GM03348 (cell line): ENCODE measurements at places on chromosomes 13 and 19.

DNA sequence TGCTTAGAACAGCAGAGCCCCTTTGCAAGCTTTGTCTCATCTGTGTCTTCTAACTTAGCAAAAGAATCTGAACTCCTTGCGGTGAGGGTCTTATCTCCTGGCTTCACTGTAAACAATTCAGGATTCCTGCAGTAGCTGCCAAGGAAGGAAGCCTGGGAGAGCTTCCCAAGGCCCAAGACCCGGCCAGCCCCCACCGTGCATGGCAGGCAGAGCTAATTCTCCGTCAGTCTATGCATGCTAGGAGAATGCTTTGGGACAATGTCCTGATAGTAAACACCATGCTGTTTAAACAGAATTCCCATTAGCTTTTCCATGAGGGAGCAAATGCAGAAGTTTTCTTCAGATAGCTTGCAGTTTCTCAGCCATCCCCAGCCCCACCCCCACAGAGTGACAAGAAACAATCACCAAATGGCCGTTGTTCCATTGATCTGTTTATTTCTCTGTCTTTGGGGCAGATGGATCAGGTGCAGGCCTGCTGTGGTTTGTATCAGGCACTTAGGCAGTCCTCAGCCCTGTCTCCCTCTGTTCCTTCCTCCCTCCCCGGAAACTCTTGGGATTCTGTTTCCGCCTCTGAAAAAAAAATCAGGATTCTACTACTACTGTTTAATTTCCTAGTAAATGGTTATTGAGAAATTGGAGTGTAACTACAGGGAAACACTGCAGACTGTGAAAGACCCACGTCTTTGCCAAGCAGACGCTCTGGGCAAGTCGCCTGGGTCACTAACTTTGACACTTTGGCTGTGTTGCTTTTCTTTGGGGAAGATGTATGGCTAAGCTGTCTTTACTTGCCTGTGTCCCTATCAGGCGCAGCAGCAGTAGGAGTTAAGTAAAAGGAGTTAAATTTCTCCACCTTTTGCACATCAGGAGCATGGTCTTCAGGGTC is 40.7 kb upstream of the SPATA13 start:
- DNase-seq: no peak

DNA sequence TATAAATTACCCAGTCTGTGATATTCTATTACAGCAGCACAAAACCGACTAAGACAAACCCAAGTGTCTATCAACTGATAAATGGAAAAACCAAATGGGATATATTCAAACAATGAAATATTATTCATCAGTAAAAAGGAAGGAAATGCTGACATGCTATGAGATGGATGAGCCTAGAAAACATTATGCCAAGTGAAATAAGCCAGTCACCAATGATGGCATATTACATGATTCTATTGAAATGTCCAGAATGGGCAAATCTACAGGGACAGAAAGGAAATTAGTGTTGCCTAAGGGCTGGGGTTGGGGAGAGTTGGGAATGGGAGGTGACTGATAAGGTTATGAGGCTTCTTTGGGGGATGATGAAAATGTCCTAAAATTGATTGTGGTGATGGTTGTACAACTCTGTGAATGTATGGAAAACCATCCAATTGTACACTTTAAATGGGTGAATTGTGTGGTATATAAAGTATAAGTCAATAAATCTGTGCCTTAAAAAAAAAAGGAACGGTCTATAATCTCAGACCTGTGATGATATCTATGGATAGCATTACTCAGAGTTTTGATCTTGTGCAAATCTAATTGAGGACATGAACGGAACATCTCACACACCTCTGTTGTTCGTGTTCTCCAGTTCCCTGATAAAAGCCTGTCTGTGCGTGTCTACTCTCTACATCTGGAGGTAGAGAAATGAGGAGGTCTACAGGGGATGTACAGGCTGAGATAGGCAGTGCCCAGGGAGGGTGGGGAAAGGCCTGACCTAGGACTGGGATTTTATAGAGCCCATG is 49.0 kb downstream of the TNFRSF19 start:
- DNase-seq: no peak

GRCh38 chr19:10408511-10409283 is 5.4 kb upstream of the CDC37 start:
- DNase-seq: no peak

DNA sequence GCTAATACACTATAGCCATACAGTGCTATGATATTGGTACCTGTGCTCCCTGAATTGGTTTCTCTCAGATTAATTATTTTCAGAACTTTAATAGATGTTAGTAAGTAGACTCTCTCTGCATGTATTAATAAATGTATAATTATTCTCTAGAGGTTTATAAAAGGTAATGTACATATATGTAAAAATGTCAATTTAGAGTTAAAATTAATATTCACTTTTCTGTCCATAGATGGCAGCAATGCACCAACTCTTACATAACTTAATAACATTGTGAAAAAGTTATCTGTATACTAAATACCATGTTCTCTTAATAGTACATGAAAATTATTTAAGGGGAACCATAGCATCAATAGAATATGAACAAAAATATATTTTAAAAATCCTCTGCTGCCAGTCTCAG is 515.0 kb upstream of the KLHL1 start:
- peak; percentile 18 for DNase-seq

DNA sequence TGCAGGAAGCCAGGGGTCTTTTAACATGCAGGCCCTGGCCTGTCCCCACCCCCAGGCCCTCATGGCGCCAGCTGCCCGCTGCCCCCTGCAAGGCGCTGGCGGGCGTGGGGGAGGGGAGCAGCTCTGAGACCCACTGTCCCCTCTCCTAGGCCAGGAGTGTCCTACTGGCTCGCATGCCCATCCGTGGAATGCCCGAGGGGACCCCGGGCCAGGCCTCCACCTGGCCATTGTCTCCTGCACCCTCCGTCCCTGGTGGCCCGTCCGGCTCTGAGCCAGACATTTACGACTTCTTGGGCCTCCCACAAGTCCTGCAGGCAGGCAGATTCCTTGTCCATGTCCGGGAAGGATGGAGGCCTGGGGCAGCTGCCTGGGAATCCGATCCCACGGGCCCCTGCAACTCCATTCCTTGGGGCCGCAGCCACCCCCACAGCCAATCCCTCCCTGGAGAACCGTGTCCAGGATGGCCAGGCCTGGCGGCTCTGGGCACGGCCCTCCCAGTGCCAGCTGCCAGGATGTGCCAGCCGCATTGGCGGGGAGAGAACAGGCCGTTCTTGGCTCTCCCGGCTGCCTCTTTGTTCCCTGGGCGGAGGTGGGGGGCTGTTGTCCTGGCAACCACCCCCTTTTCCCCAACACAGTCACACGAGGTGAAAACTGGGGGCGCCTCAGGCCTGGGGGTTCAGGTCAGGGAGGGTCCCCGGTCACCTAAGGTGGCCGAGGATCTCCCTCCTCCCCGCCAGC is 10.5 kb upstream of the PLIN3 start:
- no peak for DNase-seq

- DNase-seq: no peak
Observed at GRCh38 chr13:106036870-106037269, 498.6 kb downstream of the EFNB2 start.

DNA sequence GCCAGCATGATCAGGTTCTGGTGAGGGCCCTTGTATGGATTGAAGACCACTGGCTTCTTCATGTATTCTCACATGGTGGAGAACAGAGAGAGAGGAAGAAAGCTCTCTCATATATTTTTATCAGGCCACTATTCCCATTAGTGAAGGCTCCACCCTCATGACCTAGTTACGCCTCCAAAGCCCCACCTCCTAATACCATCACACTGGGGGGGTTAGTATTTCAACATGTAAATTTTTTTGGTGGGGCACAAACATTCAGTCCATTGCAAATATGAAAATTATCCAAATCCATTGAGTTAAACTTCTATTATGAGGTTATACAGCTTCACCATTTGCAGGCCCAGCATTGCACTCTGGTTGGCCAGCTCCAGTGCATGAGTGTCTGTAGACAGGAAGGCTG is 33.2 kb upstream of the RBM26 start:
- DNase-seq: no peak

GRCh38 chr13:54901316-54901715 is 1872.7 kb downstream of the OLFM4 start:
- DNase-seq: no peak

- DNase-seq: no peak
Observed at GRCh38 chr13:21142766-21143165, 33.6 kb downstream of the SKA3 start.

GRCh38 chr13:51925865-51926527 is 64.2 kb downstream of the CCDC70 start:
- DNase-seq: no peak

GRCh38 chr19:19570571-19570970 is 32.5 kb downstream of the CILP2 start:
- DNase-seq: no peak

GRCh38 chr19:16429066-16429758 is 42.6 kb downstream of the EPS15L1 start:
- DNase-seq: no peak

DNA sequence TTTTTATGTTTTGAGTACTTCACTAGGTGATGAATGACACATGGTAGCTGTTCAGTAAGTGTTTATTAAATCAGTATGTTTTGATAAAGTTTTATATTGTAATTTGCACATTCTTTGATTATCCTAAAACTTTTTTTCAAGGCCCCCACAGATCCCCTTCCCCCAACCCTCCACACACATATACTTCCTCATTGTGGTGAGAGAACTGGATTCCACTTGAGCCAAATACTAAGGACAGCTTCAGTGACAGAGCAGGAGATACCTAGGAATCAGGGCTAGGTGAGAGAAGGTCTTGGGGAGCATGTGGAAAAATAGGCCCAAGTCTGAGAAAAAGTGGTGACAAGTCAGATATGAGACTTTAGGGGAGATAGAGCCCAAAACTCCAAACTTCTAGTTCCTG is 174.6 kb downstream of the TDRD3 start:
- no peak for DNase-seq

DNA sequence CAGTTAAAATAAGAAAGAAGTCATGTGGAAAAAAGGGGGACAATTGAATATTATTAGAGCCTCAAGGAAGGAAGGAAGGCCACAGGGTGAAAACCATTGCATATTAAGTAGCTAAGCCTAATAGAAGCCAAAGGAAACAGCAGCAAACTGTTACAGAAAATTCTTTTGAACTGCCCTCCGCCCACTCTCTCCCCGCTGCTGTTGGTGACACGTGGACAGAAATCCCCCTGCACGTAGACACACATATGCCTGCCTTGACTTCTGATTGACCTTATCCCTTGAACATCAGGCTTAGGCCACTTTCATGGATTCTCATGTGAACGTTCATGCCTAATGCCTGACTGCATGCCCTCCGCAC is 229.1 kb downstream of the KCNRG start:
- DNase-seq: no peak

DNA sequence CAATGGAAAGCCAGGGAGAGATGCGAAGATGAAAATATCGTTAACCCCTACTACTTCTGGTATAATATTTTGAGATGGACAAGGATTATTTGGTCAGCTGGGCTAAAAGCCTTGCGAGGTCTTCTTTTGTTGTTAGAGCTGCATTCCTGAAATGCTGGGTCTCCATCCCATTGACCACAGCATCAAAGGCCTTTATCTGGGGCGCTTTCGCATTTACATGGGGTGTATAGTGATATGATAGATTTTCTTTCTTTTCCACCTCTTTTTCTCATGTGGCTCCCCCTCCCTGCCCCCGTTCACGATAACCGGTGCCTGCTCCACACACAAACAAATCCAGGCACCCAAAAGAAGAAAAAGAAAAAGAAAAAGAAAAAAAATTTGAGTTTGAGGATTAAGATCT is 77.5 kb downstream of the ZNF536 start:
- peak; percentile 26 for DNase-seq
